Astrocyte of the cerebellum (primary cell): ENCODE measurements at places on chromosomes 4 and X.

- DNase-seq: no peak
Measured at GRCh38 chr4:87662871-87663270, 12.8 kb downstream of the DMP1 start.

- DNase-seq: no peak
Measured at GRCh38 chr4:41752081-41752836, 3.7 kb upstream of the PHOX2B start.

DNA sequence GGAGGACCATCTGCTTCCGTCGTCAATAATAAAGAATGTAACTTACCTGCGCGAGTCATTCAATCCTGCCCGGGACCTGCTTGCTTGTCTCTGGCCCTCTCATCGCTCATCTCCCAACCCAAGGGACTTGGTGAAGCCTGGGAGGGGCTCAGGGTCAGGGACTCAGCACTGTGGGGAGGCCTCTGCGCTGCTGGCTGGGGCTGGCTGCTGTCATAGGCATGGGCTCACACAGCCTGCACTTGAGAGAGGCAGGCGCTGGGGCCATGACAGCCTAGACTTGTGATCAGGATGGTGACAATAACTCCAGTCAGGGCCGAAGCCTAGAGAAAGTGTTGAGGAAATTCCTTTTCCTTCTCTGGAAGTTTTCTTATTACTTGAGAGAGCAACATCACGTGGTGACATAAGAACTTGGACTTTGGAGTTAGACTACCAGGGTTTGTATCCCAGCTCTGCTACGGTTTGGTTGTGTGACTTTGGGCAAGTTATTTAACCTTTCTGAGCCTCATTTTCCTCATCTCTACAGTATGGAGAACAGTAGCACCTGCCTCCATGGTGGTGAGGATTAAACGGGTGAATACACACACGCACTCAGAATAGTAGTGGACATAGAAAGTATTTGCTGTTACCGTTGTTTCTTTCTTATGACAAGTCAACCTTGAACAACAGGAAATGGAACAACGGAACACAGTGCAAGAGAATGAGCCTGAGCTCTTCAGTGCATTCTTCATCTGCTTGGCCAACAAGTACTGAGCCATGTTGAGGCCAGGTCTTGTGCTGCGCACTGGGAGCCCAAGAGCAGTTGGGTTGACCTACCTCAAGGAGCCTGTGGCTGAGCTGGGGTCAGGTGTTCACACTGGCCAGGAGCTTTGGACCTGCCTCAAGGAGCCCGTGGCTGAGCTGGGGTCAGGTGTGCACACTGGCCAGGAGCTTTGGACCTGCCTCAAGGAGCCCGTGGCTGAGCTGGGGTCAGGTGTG lies 60.5 kb downstream of the TBC1D14 start:
- no peak for DNase-seq

DNA sequence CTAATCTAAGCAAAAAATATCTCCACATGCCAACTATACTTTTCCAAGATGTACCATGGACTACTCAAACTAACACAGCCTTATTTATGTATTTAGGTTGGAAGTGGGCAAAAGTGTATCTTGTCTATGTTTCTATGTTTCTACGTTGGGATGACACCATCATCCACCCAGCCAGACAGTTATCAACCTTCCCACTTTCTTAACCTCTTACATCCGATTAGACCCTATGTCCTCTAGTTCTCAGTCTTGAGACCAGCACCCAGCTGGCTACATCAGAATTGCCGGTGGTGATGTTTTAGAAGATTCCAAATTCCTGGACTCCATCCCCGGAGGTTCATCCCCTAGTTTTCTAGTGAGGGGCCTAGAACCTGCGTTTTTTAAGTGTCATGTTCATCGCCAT lies 1.0 kb upstream of the AASDH start:
- no peak for DNase-seq

GRCh38 chr4:4575284-4576211 lies 33.7 kb upstream of the STX18 start:
- no peak for DNase-seq

DNA sequence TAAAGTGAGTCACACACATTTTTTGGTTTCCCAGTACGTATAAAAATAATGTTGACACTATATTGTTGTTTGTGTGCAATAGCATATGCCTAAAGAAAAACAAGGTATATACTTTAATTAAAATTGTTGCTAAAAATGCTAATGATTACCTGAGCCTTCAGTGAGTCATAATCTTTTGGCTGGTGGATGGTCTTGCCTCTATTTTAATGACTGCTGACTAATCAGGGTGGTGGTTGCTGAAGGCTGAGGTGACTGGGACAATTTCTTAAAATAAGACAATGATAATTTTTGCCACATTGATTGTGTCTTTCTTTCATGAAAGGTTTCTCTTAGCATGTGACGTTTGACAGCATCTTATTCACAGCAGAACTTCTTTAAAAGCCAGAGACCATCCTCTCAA lies 21.0 kb upstream of the ANXA10 start:
- no peak for DNase-seq

GRCh38 chr4:1328267-1329155 lies 18.5 kb upstream of the UVSSA start:
- DNase-seq: no peak

GRCh38 chr4:135824759-135825296 lies 1623.2 kb upstream of the PABPC4L start:
- no peak for DNase-seq

- no peak for DNase-seq
Measured at GRCh38 chr4:48813964-48814363, 16.9 kb upstream of the OCIAD1 start.

GRCh38 chr4:79237851-79238250 lies 88.0 kb downstream of the NAA11 start:
- no peak for DNase-seq

GRCh38 chr4:144734522-144734921 lies 88.6 kb downstream of the HHIP start:
- DNase-seq: peak; percentile 53

- no peak for DNase-seq
Measured at GRCh38 chrX:19121466-19121865, 802 bp downstream of the ADGRG2 start.

GRCh38 chrX:111465669-111466068 lies 45.8 kb upstream of the SERTM2 start:
- DNase-seq: no peak

DNA sequence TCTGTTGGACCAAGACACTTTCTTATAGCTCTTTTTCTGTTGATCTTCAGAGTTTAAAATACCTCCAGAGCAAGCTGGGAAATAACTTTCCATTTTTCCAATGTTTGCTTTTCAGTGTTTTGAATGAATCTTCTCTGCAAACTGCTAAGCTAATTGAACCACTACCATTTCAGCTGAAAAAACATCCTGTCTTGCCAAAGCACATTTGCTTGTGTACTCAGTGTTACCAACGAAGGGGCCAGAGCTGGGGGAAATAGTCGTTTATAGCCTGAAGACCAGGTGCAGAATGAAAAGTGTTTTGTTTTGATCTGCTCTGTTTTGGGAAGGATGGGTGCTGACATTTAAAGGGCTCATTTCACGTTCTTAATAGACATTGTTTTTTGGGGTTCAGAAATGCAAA lies 88.4 kb upstream of the CLNK start:
- no peak for DNase-seq

DNA sequence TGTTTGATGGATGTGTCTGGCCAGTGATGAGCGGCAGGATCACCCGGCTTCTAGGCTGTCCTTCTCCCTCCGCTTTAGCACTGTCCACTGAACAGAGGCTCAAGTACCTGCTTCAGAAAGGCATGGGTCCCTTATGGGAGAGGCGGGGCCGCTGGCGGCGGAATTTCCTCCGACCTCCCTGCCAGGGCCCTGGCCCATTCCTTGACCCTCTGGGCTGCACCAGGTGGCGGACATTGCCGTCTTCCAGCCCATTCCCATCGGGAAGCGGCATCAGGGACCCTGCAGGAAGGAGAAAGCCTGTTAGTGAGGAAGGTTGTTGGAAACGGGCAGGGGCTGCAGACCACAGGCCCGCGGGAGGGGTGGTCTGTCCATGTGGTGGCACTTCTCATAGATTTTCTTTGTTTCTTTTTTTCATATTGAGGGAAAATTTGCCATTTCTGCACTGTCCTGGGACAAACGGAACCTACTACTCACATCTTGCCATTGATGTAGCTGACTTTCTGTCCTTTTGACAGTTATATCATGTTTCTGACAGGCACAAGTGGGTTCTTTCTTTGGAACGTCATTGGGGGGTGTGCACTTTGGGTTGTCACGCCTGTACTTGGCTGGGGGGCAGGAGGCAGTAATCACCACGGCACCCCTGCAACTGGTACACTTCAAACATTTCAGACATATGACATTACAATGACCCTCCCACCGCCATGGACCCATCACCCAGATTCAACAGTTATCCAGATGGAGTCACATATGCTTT lies 6.1 kb downstream of the APLN start:
- DNase-seq: no peak
